Activated naive CD8-positive, alpha-beta T cell treated with anti-CD3 and anti-CD28 coated beads, Interleukin-2, amount 10 ng/mL, durations not matched to agents 7 days and 5 days (primary cell): ENCODE measurements at places on chromosomes 4 and X.

GRCh38 chr4:173446416-173446815 lies 47.5 kb upstream of the SCRG1 start:
- no peak for DNase-seq

DNA sequence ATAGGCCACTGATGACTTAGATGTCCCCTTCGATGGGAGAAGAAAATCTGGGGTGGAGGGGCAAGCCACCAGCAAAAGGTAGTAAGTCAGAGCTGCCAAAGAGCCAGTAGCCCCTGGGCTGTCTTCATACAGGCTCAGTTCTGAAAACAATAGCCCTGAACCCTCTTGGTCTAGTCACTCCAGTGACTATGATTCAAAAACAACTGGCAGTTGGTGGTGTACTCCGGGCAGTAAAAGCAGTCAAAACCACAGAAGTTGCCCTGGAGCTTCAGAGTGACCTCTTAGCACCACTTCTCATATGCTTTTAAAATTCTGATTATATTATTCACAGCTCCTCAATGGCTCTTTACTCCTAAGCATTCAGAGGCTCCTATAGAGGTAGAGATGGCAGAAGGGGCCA lies 164.3 kb upstream of the MAMLD1 start:
- no peak for DNase-seq

GRCh38 chr4:186758929-186759682 lies 35.5 kb upstream of the FAT1 start:
- no peak for DNase-seq

DNA sequence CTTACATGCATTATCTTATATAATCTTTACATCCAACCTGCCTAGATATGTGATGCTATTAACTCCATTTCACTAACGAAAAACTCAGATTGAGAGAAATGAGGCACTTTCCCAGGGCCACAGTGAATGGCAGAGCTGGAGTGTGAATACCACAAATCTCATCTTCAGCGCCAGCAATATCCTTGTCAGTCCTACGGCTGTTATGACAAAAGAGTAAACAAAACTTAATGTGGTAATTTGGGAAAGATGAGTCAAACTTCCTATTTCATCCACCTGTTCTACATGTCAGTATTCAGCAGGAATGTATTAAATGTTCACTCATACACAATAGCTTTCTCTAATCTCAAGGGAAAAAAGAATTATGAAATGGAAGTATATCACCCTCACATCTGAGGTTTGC lies 56.9 kb downstream of the FAT1 start:
- no peak for DNase-seq

- no peak for DNase-seq
Measured at GRCh38 chrX:67050760-67051159, 411.9 kb upstream of the EDA2R start.

DNA sequence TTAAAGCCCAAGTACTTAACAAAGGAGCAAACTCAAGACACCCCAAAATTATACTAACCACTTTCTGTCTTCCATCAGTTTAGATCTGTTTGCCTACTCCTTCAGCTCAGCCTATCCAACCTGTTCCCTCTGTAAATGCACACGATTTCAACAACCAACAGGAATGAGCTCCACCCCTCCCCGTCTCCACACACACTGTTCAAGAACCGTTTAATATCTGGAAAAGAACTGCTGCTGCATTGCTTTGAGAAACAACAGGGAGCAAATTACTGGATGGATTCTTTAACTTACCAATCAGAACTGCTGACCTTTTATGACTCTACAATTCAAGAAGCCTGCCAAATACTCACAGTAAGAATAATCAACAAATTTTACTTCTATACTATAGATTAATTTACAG lies 87.0 kb downstream of the FBXW7 start:
- no peak for DNase-seq

GRCh38 chr4:89562746-89563145 lies 255.1 kb upstream of the GPRIN3 start:
- no peak for DNase-seq

- no peak for DNase-seq
Measured at GRCh38 chr4:76449833-76450232, 14.8 kb downstream of the SHROOM3 start.

DNA sequence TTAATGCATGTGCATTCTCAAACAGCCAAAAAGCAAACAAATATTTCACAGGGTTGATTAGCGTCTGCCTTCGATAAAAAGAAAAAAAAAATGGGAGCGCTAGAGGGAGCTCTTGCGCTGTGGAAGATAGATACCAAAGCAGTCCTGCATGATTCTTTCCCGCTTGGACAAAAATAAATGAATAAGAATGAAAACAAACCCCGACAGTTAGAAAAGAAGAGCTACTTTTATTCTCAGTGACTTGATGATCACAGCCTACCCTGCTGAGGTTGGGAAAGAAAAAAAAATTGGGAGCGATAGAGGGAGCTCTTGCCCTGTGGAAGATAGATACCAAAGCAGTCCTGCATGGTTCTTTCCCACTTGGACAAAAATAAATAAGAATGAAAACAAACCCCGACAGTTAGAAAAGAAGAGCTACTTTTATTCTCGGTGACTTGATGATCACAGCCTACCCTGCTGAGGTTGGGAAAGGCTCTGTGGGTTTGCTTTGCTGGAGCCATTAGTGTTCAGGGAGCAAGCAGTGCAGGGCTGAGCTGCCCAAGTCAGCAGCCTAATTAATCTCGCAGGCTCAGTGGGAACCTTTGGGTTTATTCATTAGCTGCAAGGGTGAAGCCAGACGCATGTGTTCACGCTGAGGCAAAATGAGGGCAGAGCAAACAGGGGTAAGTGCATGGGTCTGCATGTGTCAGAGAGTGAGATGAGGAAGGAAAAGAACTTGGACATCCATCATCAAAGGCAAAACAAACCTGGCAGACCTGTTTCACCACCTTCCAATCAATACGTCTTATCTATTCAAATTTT lies 249.3 kb upstream of the PRKX start:
- no peak for DNase-seq

DNA sequence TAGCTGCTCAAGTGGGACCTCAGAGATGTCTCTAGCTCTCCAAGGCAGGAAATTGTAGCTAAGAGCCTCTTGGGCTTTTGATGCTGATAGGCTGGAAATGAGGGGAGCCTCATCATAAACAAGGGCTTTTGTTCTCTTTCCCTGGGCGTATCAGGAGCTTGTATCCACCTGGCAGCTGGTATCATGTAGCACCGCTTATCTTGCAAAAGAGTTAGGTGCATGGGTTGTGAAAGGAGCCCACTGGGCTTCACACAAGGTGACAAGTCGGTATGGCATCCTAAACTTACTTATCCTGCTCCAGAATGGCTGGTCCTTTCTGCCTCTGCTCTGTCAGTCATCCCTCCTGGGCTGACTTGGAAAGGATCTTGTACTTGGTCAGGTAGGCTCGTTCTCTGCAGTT lies 565.8 kb downstream of the GRXCR1 start:
- DNase-seq: no peak

GRCh38 chrX:70432936-70433847 lies 10.1 kb downstream of the GDPD2 start:
- DNase-seq: no peak

DNA sequence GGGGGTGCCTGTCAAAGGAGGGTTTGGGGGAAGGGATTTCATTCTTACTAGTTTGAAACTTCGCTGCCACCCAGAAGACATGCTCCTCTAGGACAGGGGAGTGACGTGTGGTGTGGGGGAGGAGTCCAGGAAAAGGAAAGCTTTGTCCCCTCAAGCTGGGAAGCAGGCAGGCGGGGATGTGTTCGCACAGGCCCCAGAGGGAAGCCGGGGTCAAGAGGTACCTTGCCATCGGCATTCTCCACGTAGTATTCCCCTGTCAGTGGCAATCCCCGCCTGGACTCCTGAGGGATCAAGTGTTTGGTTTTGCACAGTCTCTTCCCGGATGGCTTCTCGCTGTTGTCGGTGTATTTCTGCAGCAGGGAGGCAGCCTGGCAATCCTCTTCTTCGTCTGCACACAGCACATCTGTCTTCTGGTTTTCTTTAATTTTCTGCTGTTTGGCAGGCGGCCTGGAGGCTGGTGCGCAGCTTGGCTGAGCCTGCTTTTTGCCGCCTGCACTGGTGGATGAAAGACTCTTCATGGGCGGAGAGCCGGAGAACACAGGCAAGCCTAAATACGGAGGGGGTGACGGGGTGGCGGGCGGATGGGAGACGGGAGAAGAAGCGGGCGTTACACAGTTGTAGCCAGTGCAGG lies 35.1 kb downstream of the BCOR start:
- no peak for DNase-seq

DNA sequence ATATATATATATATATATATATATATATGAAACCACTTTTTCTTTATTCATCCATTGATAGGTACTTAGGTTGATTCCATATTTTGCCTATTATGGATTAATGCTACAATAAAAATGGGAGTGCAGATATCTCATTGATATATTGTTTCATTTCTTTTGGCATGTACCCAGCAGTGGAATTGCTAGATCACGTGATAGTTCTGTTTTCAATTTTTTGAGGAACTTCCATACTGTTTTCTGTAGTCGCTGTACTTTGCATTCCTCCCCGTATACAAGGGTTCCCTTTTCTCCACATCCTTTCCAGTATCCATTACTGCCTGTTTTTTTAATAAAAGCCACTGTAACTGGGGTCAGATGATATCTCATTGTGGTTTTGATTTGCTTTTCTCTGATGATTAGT lies 124.6 kb downstream of the GABRB1 start:
- no peak for DNase-seq

- no peak for DNase-seq
Measured at GRCh38 chr4:1409079-1409478, 2.8 kb upstream of the NKX1-1 start.

DNA sequence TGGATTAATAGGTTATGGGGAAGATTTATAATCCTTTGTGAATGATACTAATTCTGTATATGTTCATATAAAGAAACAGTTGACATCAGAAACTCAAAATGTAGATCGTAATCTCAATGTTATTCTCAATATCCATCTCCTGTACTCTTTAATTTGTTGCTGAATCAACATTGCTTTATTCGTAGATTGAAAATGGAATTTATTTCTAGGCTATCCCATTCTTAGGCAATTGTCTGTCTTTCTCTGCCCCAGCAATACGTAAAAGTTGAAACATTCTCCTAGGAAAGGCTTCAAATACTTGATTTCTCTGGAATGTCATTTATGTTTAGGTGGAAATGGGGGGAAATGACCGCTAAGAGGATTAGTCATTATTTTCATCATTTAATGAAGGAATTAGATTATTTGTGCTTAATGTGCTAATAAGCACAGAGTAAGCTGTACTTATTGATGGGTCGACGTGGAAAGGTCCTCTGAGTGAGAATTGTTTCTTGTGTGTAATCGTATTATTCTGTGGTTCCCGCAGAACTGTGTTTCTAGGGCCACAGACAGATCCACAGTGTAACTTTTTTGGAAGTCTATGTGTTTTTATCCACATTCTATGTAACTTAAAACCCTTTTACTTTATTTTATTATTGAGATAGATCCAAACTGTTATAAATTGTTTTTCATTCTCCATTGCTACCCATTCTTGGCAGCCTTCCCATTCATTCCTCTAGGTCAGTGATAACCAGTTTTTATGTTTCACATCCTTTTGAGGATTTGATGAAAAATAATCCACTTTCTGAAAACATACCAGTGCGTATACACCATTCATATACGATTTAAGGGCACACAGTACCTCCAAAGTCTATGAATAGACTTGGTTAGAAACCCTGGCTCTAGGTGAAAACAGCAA lies 262.9 kb downstream of the ARHGAP10 start:
- DNase-seq: no peak

DNA sequence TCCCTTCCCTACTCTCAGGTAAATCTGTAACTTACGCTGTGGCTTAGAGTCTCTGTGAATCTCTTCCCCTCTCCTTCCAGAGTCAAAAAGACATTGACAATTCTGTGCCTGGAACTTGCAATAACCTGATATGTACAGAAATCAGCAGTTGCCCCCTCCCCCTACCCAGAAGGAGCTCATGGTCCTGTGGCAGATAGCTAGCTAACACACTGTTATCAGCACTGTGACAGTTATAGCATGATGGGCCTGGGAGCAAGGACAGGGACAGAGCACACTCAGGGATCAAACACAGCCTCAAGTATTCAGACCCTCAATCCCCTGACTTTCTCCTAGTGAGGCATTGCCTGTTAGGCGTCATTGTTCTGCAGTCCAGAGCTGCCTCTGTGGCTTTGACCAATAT lies 18.7 kb upstream of the MAGEA10 start:
- DNase-seq: no peak

DNA sequence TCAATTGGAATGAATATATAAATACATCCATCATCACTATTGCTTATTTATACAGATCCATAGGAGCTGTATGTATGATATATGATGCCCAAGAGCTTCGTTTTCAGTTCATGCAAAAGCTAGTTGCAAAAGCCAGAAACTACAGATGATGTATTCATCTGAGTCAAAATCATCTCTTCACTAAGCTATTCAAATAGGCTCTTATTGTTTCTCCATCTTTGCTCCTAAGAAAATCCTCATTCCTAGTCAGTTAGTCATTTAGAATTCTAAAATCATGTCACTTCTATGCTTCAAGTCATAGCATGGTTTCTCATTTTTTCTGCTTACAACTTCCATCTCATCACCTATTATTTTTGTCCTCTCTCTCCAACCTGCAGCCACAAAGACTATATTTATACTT lies 300.1 kb upstream of the TRAM1L1 start:
- no peak for DNase-seq

DNA sequence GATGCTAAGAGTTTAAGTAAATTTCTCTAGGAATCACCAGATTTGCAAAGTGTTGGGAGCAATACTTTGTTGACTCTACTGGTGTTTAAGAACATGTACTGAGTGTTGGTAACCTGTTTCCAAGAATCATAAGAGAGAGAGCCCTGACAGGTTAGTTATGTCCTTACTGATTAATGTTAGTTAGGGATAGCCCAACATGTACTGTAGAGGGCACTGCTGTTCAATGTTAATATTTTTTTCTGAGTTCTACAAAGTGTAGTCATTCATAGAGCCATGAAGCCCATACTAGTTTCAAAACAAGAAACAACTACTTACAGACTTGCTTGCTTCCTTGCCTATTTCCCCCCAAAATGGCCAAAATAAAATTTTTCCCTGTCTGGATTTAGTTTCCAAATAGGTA lies 11.9 kb downstream of the TMPRSS11D start:
- DNase-seq: no peak

- DNase-seq: no peak
Measured at GRCh38 chr4:1419708-1420107, 13.5 kb upstream of the NKX1-1 start.
